MV-4-11 (cell line): ENCODE measurements at places on chromosomes 5 and 9.
A peak's percentile ranks its signal among the peaks of the same experiment; 100 is the strongest.

- DNase-seq, result peak; percentile 48
These were observed 476.1 kb upstream of the ACO1 start for GRCh38 chr9:31908158-31908890.

DNA sequence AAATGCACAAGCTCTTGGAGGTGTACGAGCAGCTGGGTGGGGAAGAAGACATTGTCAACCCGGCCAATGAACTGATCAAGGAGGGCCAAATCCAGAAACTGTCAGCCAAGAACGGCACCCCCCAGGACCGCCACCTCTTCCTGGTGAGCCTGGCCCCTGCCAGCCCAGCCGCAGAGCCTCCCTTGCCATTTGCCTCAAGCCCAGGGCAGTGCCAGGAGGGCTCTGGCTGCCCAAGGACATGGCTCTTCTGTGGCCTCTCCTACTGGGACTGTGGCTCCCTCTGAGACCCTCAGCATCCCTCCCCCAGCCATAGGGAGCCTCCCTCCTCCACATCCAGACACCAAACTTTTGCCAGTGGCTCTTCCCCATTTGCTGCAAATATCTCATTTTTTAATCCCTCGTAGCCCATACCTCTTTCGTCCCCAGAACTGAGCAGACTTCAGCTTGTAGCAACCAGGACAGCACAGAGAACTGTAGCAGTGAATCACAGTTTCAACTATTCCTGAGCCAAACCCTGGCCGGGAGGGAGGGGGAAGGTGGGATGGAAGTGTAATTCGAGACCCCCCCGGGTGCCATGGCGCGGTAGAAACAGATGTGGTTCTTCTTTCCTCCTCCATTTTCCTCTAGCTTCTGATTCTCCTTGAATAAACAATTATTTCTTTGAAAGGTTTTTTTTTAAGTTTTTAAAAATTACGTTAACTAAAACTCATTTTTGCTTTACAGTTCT, 44.5 kb upstream of the SUSD3 start:
- DNase-seq, result no peak

DNA sequence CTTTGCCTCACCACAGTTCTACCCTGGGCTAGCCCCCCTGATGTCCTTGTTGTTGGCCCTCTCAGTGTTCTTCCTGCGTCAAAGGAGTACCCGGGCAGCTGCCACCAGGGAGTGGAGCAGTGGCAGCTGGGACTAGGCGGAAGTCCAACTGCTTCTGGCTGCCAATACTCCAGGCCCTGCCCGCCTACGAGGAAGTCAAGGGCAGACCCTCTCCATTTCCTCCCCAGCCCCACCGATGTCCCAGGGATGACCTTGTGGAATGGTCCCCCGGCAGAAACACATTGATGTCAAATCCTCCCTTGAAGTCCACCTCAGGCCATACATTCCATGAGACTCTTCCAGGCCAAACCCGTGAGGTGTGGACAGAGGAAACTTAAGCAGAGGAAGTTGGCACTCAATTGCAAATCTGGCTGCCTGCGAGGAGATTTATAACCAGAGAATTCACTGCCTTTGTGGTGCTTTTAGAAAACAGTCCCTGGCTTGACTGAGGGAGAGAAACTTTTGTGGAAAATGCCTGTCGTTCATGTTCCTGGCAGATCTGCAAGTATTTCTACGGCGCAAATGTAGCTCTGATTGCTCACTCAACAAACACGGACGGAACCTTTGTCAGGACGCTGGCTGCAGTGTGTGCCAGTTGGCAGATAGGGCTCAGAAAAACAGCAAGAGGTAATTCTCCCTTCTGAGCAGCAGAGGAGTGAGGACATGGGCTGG, 339.7 kb downstream of the RAB3C start:
- DNase-seq, result no peak

GRCh38 chr5:152572812-152573211, 167.7 kb upstream of the NMUR2 start:
- no peak for DNase-seq

DNA sequence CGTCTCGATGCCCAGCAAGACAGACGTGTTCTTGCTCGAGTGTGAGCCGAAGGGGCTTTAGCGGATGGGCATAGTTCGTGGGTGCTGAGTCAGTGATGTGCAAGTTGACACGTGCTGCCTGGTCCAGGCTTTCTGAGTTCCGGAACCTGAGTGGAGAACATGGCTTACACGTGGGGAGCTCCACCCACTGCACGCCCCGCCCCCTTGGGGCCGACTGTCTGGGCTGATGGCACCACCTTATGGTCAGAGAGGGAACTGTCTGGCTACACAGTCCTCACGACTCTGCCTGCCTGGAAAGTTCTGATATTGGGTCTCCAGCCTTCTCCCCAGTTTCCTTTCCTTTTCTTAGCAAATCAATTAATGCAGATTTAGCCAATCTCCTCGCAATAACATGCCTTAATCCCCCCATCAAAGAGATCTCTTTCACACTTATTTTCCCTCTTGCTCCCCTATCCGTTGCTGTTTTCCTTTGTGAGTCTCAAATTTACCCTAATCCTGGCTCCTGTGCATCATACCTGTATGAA, 3.8 kb upstream of the STC2 start:
- peak; percentile 78 for DNase-seq

DNA sequence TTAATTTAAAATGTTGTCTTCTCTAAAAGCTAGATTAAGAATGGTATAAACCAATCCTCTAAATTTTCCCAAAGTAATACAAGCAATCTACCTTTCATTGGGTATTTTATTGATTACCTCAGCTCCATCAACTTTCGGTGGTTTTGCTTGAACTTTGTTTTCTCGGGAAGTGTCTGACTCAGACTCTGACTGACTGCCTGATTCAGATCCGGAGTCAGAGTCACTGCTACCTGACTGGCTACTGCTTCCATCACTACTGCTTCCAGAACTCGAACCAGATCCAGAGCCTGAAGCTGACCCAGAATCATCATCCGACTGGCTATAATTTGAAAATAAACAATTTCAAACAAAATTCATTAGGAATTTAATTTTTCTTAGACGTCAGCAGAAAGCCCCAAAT, 24.0 kb downstream of the CHD1 start:
- no peak for DNase-seq

- DNase-seq, result no peak
These were observed 285.6 kb downstream of the FANCC start for GRCh38 chr9:95031711-95032461.

- DNase-seq, result no peak
These were observed 7.2 kb downstream of the EGFL7 start for GRCh38 chr9:136669791-136670464.

GRCh38 chr9:136361754-136362449, 1.6 kb downstream of the DNLZ start:
- no peak for DNase-seq

GRCh38 chr5:82922086-82922734, 155.0 kb downstream of the TMEM167A start:
- no peak for DNase-seq

- no peak for DNase-seq
These were observed 480.6 kb upstream of the CYLC2 start for GRCh38 chr9:102514541-102514940.

DNA sequence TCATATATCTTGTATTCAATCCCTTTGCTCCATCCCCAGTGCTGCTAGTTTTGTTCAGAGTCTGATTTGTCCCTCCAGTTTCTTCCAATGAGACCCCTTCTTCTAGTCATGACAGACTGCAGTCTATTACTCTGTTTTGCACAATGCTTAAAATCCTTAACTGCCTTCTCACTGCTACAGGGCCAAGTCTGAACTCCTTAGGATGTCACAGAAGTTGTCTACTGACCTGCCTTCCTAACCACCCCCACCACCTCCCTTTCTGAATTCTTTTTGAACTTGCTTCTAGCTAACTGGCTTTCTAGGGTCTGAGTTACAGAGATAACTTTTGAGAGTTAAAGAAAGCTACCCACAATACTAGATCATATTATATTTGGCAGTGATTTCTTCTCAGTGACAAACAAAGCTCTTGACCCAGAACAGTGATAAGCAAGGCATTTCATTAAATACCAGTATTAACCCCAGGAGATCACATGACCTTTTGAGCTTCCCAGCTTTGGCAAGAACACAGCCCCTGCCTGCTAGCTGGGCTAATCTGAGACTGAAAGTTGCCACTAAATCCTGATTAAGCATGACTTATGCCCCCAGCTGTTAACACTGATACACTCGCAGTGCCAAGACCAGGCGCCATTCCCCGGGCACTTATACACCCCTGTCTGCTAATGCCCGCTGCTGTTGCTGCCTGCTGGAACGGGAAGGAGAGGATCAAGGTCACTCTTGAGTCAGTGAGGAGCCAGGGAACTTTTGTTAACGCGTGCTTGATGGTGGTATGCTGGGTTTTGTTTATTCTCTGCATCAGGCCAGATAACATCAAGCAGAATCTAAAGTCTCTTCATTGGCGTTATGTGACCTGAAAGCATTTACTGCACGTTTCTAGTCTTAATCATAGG, 36.4 kb upstream of the ADAMTSL1 start:
- no peak for DNase-seq

GRCh38 chr9:95025213-95026147, 292.0 kb downstream of the FANCC start:
- DNase-seq, result no peak

DNA sequence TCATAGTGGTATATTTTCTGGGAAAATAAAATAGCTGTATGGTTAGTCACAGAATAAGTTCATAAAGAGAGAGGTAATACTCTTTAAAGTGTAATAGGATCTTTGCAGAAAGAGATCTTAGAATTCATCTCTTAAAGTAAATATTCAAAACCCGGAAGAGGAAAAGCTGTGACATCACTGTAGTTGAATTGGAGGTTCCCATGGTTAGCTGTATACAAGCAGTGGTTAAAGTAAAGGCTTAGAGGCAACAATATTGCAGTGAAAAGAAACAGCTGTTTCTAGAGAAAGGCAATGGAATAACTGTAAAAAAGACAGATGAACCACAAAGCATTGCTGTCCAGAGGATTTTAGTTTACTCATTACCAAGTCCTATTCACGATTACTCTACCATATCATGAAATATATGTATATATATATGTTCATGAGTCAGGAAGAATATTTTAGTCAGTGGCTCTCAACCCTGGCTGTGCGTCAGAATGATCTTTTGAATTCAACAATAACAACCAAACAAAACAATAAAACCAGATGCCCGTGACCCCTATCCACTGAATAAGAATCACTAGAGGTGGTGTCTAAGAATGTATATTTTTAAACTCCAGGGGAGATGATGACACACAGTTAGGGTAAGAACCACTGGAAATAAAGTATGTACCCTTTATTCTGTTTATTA, 4.7 kb downstream of the ERCC6L2 start:
- DNase-seq, result no peak

DNA sequence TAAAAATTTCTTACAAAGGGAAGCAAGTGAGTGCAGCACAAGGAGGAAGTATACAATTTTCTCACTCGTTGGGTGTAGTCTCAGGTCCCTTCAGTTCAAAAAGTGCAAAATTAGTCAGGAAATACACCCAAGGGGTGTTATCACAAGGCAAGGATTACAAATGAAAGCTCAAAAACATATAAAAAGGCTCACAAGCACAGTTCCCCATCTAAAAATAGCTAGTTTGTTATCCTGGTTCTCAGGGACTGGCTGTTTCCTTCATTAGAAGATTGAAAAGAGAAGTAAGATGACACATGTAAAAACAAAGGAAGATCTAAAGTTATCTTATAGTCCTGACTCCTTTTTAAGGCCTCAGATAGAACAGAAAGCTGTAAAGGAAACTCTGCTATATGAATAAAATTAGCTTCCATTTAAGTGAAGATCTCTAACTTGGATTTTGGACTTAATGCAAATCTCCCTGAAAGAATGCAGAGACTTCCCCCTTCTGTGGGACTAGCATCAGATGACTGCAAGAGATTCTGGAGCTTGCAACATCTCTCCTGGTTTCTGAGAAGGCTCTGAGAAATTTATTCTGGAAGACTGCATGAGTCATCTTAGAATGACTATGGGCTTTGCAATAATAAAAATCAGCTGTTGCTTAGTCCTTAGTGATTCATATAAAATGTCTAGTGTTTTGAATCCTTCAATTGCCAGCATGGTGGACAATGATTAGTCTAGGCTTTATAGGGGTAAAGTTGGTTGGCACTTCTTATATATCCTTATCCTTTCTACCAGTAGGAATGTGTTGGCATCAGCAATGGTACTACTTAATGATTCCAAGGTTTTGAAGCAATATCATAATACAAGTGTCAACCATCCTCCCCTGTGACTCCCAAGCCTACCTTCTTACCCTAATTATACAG, 25.4 kb downstream of the DAB2 start:
- DNase-seq, result peak; percentile 97

DNA sequence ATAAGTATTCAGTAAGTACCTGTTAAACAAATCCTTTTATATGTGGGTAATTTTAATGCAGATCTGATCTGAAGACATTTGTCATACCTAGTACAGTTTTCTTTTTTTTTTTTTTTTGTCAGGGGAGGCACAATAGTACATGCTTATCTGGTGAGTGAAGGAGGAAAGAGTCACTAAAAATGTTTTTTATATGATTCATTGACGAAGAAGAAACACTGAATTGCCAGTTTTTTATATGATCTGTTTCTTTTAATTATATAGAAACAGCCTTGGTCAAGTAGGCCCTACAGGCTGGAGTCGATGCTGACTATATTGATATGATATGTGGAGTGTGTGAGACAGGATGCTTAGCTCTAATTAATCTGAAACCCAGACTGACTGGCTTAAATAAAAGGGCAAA, 315.2 kb downstream of the PSAT1 start:
- DNase-seq, result no peak

DNA sequence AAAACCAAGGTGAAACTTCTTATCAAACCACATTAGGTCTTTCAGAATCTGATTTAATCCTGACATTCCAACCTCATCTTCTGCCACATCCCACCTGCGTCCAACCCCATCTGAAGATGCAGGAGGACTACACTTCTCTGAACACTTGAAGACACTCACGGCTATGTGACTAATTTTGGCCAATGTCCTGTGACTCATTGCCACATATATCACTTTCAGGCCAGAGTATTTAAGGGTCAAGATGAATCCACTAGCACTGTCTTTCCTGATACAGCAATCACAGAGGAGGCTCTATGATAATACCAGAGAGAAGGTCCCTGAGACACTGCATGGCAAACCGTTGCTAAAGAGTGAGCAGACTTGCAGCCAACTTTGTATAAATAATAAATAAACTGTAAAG, 323.4 kb downstream of the NR2F1-AS1 start:
- DNase-seq, result no peak

DNA sequence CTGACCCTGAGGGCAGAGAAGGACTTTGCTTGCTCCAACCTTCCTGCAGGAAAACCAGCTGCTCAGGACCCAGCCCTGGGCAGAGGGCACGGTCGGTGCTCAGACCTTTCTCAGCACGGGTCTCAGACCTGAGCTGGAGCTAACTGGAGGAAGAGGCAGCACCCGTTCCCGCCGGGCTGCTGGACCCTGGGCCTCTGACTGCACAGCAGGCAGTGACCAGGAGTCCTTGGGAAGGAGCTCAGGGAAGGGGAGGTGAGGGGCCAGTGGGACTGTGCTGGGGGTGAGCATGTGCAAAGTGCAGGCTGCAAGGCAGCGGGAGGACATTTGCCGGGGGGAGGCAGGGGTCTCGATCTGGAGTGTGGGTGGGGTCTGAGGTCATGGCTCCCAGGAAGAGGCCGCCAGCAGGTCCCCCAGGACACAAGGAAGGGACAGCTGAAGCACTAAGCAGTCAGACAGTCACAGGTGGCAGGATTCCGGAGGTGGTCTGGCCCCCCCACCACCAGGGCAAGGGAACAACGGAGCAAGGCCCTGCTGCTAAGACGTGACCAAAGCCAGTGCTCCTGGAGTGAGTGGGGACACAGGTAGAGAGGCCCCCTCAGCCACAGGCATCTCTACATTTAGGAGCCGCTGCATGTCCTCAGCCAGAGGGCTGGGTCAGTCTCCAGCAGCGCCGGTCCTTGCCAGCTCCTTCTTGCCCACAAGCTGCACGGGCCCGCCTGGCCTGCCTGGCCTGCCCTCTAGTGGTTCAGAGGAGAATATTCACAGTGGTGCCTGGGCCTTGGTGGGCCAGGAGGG, 4.8 kb upstream of the DPM2 start:
- DNase-seq, result peak; percentile 29
